ENCODE measurements at places on chromosomes 2 and 18. TPM values are rescaled to one million over a fixed set of nuclear protein-coding genes. Genes with fewer than 3 reads are reported as not detected.
A peak's percentile ranks its signal among the peaks of the same experiment; 100 is the strongest.

- no peak for DNase-seq
Observed at GRCh38 chr2:222884805-222885424, 24.1 kb downstream of the ACSL3 start.

- no peak for DNase-seq
Observed at GRCh38 chr2:42223855-42224268, 54.7 kb downstream of the EML4 start.

DES gene
- 1,211 TPM for total RNA-seq

- no peak for DNase-seq
Observed at GRCh38 chr2:47282621-47283272, 120.2 kb upstream of the MSH2 start.

NOL4 gene
- 10.5 TPM for total RNA-seq

DNA sequence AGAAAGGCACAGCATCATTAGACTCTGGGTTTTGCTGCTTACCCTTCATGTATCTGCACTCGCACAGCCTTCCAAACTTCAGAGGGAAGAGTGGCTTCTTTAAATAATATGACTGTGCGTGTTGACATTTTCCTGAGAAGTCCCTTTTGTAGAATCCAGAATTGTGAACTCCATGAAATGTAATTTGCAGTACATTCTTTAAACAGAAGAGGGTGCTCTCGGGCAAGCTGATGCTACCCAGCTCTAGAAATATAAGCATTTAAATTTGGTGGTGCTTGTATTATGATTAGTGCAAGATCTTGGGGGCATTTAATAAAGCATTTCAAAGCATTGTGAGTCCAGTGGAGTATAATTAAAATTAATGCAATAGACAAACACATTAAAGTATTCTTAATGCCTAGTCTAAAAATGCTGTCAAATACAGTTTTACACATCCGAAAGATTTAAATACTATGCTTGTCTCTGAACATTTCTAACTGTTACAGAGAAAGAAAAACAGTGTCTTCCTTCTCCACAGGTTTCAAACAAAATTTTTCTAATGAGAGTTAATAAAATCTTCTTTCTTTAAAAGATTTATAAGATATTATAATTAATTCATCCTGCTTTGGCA is 17.3 kb upstream of the GTF2A1L start:
- no peak for DNase-seq

AOX1 gene
- total RNA-seq, result 56.6 TPM

- no peak for DNase-seq
Observed at GRCh38 chr2:106996171-106996769, 110.3 kb upstream of the ST6GAL2 start.

DNA sequence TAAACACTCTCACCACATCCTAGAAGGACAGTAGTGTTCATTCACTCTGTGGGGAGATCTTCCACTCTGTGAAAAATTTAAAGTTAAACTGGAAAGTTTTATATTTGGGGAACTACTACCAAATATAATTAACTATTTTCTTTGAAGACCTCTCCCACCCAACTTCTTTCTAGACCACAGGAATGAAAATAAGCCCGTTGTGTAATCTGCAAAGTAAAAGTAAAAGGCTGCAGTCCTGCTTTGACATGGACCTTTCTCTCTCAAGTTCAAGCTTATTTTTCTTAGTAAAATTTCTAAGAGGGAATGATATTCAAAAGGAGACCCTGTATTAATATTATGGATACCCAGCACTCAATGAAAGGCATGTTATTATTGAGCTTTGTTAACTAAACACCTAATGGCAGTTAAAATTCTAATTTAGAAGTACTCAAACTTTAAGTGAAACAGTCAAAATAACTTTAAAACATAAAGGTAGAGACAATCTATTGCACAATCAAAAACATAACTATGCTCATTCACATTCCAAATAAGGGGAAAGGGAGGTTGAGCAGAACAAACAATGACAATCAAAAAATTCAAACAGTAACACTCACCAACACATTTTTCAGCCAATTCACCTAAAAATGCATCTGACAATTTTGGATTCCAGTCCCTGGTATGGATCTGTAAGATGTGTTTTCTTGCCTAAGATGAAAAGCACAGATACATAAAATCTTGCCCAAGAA is 98.5 kb downstream of the ATAD2B start:
- DNase-seq, result no peak

GRCh38 chr2:235508371-235509160 is 14.7 kb downstream of the AGAP1 start:
- DNase-seq, result no peak

- no peak for DNase-seq
Observed at GRCh38 chr2:74696829-74697228, 42.8 kb downstream of the SEMA4F start.

RAMP1 gene
- 49.0 TPM for total RNA-seq

DNA sequence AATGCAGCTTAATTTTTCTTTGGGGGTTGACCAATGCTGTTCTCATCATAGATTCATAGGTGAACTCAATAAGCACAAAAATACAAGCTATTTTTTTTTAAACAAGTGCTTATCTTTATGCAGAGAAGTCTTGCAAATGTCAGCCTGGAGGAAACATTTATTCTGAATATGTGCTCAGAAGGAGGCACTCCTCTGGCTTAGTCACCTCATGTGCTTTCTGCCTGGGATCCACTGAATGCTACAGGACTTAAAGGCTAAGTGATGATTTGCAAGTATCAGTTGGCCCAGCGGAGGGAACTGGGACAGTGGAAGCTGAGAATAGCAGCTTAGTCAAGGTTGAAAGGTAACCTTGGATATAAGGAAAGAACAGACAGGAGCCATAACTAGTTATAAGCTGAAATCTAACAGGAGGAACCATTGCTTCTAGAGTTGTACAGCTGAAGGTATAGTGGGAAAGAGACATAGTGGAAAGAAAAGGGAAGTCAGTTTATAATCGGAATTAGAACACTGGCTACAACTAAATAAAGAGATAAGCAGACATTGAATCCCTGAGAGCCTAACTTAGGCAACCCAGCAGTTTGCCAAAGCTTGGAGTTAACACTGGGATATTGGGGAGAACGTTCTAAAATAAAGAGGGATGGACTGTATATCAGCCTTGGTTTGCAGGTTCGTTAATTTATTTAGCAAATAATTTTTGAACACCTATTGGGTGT is 488.7 kb downstream of the SUCLG1 start:
- no peak for DNase-seq

DNA sequence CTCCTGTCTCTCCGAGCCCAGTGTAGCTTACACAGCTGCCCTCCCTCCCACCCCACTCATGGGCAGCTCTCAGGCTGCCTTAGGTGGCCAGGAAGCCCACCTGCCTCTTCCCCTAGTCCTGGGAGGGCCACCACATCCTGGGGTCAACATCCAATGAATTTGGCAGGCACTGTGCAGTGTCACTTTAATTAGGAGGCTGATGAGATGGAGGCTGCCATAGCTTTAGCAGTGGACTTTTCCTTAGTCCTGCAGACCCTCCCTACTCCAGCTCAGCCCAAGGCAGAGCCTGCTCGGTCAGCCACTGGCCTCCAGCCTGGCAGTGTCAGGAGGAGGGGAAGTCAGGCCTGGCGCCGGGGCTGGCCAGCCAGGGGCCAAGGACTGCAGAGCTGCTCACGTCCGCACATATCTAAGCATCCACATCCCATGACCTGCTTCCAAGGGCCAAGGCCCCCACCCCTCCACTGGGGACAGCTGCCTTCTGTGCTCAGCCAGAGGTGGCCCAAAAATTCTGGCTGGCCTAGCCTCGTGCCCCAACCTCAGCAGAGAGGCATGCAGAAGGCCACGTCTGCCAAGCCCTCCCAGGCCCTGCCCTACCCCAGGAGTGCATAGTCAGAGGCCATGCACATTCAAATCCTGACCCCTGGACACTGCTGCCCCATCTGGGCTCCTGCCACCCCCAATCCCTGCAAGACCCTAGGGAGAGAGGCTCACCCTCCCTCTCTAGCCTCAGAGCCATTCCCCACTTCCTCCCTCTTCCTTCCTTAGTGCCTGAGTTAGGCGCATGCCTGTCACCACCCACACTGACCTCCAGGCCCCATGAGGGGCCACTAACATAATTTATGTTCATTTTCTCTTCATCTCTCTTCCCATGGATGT is 33.1 kb downstream of the ADRA2B start:
- DNase-seq, result peak; percentile 36

COL4A3 gene
- 23.3 TPM for total RNA-seq

DNA sequence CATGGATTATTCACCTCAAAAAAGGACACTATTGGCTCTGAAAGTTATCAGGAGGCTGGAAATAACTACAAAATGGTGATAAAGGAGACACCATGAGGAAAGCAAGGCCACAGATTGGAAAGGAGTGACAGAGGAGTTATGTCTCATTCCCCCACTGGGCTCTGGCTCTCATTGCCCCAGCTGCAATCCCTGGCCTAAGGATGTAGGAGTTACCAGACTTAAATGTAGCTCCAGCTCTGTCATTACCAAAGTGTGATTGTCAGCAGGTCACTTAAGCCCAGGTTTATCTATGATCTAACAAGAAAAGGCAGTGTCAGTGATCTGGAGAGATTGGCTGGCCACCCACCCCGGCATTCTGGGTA is 1228.2 kb upstream of the DDX18 start:
- DNase-seq, result no peak

MBOAT2 gene
- total RNA-seq, result 40.7 TPM

IL1RN gene
- total RNA-seq, result 80.2 TPM

DNA sequence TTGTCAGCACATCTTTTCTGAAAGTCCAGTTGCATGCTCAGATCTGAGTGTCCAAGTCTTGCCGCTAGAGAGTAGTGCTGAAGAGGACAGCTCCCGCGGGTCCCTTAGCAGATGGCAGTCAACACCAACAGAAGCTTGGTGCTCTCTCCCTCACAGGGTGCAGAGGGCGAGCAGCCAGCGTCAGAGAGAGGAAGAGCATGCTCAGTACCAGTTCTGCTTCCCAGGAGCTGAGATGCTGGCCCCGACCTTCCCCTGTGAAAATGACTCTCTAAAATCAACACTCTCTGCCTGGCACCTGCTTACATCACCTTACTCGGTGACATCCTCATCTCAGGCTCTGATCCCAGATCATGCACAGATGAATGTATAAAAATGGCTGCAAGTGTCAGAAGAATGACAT is 86.0 kb upstream of the TWIST2 start:
- no peak for DNase-seq

DNA sequence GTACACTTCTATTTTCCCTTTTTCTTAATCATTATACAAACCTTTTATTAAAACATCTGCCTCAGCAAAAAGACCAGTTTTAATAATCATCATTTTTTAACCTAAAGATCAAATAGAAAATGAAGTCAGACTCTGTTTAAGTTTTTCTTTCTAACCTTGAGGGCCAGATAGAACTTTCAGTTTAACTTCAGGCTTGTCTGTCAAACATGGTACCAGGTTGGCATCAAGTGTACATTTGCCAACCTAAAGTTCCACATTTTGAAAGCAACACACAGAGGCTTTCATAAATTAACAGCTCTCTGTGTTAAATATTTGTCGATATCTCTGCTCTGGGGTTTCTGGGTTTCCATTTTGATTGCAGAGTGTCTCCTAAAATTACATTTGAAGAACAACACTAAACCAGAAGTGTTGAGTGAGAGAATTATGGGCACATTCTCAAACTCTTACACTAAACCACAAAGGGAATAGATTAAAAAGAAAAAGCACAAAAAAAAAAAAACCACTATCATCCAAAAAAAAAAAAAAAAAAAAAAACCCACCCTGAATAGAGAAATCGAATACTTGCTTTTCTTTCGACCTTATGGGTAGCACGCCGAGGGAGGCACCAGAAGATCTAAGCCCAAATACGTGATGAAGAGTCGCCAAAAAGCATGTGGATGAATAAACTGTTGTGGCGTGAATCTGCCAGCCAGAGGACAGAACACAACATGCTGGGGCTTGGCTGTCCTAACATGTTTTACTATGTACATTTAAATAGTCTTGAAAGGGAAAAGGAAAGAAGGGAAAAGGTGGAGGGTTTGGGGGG is 166.2 kb downstream of the TCF4 start:
- DNase-seq, result no peak

DNA sequence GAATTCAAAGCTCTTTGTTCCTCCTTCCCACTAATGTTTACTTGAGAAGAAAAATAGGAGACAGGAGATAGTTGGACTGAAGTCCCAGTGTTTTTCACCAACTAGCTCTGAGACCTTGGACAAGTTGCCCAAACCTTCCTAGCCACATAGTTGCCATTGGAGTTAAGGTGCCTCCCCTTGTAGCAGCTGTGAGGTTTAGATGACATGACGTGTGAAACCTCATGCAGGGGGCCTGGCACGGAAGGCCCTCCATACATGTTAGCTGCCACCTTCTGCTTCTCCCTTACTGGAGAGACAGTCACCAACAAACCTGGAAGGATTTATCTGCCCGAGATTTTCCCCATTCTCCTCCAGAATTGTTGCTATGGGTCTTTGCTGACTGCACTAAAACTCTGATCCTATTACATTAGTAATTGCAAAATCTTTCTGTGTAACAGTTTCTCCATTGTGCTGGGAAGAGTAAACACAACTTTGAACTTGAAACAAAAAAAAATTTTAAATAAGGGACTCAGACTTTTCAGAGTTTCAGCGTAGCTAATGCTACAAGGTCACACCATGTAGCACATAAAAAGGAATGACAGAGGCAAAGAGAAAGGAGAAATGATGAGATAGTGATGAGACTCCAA is 23.8 kb upstream of the CABYR start:
- DNase-seq, result no peak

MAB21L4 gene
- total RNA-seq, result 2.5 TPM

DNA sequence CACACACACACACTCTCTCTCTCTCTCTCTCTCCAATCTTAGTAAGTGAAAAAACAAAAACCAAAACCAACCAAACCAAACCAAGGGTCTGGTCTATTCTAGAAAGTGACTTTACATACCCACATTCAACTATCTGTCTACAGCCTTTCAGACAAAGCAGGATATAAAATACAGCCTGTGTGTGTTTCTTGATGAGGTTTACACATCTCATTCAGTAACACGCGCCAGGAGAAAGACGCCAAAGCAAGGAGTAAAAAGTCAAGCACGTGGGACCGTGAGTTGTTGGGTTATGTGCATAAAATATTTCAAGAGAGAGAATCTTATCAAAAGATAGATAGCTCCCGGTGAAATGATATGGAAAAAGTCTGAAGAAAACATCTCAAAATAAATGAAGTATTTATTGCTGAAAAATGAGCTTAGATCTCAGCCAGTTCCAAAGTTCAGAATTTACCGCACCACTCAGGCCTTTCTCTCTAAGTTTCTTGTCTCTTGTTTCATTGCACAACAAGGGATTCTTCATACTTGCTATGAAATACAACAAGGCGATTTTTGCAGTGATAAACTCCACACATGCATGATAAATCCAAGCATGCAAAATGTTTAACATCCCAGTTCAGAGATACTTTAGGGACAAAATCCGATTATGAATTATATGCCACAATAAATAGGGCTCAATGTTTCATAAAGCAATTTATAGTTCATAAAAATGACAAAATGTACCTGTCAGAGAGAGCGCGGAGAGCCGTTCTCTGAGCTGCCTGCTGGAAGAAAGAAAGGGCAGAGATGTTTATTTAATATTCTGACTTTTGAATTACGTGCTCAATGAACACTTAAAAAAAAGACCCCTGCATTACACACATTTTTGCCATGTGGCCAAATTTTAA is 159.3 kb upstream of the REV1 start:
- DNase-seq, result no peak

DNA sequence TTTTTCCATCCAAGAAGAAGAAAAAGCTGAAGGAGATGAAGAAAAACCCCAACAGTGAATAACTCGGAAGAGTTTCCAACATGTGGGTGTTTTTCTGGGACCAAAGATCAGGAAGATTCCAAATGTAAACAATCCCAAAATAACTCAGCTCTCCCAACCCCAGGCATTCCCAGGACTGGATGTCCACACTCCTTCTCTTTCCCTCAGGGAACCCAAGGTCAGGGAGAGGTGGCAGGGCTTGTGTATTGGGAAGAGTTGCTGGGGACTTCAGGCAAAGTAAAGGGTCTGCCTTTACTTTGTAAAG is 268.0 kb downstream of the DYSF start:
- DNase-seq, result no peak

Measured in ureter (tissue), 1 donor.